ENCODE measurements at places on chromosomes 16 and 17. TPM values are rescaled to one million over a fixed set of nuclear protein-coding genes. Genes with fewer than 3 reads are reported as not detected.

P2RX5 gene
- total RNA-seq = 0.38 TPM

PIK3R5 gene
- total RNA-seq = not detected

NME3 gene
- 32.4 TPM for total RNA-seq

NUBP1 gene
- 20.8 TPM for total RNA-seq

TNFRSF13B gene
- total RNA-seq = not detected

WNT9B gene
- total RNA-seq = not detected

TVP23A gene
- total RNA-seq = not detected

LONP2 gene
- 34.9 TPM for total RNA-seq

ATP2A3 gene
- total RNA-seq = not detected

Measured in vein endothelial cell (primary cell).